ENCODE measurements at places on chromosomes 16 and 17.

- DNase-seq, result no peak
These were observed 10.0 kb downstream of the BTBD17 start for GRCh38 chr17:74351552-74352210.

- no peak for DNase-seq
These were observed 16.5 kb upstream of the ABCC1 start for GRCh38 chr16:15932939-15933338.

- DNase-seq, result no peak
These were observed 7.4 kb downstream of the SLC26A11 start for GRCh38 chr17:80227666-80228065.

- no peak for DNase-seq
These were observed 11.9 kb downstream of the CEP131 start for GRCh38 chr17:81210868-81211267.

GRCh38 chr17:17883801-17884200 lies 47.0 kb upstream of the SREBF1 start:
- DNase-seq, result no peak

DNA sequence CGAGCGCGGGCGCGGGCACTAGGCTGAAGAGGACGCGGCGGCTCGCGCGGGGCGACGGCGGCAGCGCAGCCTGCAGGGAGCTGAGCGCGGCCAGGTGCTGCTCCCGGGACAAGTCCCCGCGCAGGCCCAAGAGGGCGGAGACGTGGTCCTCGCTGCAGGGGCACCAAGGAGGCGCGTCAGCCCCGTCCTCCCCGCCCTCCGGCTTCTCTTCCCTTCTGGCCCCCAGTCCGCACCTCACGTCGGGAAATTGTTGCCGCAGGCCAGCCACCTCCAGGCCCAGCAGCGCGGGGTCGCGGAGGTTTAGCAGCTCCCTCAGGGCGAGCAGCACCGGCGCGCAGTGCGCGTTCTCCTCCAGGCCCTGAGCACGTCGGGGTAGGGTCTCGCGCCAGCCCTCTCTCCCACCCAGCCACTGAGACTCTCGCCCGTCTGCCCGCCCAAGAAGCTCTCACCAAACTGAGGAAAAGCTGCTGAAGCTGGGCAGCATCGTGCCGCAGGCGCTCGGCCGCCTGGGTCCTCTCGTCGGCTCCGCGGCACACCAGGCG lies 761 bp upstream of the MATCAP1 start:
- no peak for DNase-seq

GRCh38 chr17:19897090-19897837 lies 29.5 kb upstream of the ULK2 start:
- no peak for DNase-seq

- DNase-seq, result peak; percentile 92
These were observed 190.6 kb downstream of the SEC14L1 start for GRCh38 chr17:77331301-77331864.

DNA sequence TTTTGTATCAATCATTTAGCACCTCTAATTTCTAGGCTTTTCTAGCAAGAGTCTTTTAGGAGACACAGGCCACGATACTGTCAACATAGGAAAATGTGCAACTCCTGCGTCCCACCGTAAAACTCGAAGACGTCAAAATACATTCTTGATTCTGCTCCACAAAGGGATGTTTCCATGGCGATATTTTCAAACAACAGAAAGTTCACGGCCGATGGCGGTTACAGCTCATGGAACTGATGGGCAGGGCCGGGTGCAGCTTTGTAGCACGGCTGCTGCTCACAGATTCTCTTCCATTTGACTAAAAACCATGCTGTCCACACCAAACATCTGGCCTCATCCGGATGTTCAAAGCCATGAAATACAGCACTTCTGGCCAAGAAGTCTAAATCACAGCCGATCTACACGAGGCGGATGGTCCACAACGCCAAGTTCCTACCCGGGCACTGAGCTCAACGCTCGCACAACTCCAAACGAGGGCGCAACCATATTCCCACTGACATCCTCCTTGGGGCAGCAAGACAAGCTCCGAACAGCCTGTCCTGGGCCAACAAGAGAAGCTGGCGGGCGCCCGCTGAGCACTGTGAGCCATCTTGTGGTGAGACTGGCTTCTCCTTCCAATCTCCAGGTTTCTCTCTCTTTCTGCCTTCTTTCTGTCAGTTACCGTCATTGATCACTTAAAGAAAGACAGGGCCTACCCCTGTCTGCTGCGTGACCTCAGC lies 79.8 kb downstream of the ZNF778 start:
- no peak for DNase-seq

DNA sequence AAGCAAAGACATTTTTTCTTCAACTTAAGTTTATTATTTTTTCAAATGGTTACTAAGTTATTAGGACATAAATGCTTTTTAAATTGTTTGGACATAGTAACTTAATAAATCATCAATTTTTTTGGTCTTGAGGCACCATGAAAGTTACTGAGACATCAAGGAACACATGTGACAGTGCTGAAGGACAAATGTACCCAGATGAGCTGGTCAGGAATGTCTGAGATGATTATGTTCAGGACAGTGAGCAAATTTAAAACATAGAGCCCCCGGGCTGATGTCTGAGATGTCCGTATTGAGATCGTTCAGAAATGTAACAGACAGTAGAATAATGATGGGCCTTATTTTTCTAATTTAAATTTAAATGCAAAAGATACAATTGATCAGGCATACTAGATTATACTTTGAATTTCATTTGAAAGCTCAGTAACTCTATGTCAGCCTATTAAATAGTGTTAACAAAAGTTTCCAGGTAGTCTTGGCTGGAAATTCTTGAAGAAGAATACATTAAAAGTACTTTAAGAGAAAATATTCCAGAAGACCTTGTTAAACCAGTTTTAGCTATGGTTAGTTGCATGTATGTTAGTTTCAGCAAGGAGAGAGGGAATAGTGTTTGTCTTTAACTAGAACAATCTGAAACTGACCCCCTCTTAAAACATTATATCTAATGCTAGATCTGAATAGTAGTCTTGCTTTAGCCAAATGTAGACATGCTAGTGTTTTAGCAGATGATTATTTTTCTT lies 36.4 kb downstream of the SEC14L1 start:
- DNase-seq, result no peak

- DNase-seq, result no peak
These were observed 310.1 kb downstream of the CA10 start for GRCh38 chr17:51848451-51848850.

DNA sequence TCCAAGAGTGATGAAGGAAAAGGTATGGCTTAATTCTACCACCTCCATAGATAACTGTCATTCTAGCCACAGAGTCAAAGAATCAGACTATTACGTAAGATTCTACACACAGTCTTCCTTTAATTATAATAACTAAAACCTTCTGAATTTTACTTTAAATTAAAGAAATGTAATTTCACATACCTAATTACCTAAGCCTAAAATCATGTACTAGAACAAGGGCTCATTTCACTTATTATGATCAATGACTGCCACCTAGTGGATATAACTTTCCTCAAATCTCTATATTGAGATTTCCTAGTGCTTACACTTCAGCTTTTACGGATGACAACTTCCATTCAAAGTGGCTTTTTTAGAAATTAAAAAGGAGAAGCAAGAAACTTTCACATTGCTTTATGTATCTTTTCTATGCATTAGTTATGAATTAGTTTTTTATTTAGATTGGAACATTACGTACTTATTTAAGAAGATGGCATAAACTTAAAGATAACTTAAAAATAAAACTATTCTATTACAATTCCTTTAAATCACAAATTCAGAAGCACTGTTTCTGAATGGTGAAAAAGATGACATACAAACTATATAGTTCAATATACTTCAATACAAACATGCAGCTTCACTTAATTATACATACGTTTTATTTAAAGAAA lies 18.2 kb upstream of the ABCA10 start:
- DNase-seq, result no peak

DNA sequence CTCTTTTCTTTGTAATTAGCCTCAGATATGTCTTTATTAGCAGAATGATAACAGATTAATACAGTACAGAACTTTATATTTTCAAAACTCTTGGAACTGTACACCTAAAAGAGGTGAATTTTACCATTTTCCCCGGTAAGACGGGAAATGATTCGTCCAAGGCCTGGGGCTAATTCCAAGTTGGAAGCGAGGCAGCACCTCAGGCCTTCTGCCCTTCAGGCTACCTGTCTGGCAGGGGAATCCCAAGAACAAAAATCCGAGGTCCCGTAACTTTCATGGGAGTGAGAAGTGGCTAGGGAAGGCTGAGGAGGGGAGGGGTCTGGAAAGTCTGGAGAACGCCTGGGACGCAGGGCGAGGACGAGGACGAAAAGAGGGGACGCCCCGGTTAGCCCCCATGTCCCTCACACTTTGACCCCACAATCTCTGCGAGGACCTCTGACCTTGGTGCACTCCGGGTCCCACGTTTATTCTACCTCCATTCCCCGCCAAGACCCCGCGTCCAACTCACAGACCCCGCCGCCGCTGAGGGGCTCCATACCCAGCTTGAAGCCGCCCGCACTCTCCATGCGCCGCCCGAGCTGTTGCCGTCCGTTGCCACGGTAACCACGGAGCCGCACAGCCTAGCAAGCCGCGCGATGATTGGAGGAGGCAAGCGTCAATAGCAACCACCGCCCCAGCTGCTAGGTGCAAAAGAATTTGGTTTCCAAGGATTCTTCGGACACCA lies at the start of gene HYDIN:
Gene HYDIN (minus strand): TSS at position 601 of the 724 bp plus-strand sequence. CDS start 43,827 bp downstream, outside the sequence.
- DNase-seq, result no peak

- no peak for DNase-seq
These were observed 16.6 kb downstream of the RTN4RL1 start for GRCh38 chr17:2008332-2009126.

DNA sequence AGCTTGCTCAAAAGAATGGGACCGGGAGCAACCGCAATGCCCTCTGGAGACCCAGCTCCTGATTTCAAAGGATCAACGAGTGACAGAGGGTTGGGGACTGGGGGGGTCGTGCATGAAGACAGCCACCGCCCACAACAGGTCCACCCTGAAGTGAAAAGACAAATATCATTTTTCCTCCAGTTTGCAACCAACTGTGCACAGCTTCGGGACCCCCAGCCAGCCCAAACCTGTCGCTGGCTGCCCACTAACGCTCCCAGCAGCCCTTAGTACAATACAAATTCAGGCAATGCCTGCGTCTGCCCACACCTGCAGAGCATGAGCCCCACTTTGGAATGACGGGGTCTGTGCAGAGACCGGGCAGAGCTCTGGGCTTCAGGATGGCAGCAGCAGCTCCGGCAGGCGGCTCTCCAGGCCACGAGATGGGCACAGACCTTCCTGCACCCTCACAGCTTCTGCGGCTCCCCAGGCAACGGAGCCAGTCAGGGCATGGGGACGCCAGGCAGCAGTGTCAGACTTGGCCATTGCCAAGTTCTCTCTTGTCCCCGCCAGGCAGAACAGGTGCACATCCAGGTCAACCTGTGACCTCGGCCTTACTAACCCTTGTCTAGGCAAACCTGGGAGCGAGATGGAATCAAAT lies 60.1 kb downstream of the TBC1D16 start:
- no peak for DNase-seq

GRCh38 chr17:31439716-31440115 lies 48.2 kb downstream of the RAB11FIP4 start:
- no peak for DNase-seq

GRCh38 chr17:33447090-33447489 lies 154.0 kb upstream of the ASIC2 start:
- DNase-seq, result no peak

DNA sequence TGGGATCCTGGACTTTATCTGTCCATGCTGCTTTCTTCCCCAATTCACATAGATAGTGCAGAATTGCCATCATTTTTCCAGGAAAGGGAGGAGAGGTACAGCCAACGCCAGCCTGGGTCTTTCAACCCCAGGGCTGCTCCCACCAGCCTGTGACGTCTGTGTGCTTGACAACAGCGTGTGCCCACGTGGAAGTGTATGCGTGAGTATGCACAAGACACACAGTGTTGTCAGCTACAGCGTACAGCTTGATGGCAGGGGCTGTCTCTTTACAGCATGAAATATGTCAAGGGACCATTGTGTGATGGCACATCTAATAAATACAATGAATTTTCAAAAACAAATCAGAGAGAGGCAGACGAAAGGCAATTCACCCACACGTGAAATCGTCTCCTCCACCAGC lies 62.3 kb downstream of the GSG1L start:
- DNase-seq, result no peak

DNA sequence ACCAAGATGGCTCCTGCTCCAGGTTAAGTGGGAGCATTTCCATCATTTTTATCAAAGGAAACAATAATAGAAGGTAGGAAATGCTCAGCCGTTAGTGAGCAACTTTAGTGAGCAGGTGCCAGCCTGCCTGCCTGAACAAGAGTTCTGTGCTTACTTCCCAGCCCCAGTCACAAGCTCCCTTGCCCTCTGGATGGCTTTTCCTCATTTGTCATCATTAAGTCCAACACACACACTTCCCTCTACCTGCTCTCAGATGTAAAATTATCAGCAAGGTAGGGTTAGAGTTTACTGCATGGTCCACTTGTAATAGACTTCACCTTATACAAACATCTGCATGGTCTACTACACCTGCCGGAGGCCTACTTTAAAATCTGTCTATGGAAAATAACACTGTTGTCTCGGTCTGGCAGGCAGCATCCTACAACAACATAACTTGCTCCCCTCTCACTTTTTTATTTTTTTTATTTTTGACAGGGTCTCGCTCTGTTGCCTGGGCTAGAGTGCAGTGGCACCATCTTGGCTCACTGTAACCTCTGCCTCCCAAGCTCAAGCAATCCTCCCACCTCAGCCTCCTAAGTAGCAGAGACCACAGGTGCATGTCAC lies 12.7 kb downstream of the TEX2 start:
- DNase-seq, result no peak

GRCh38 chr17:72372185-72372584 lies 251.4 kb downstream of the SOX9 start:
- no peak for DNase-seq

- no peak for DNase-seq
These were observed 37.2 kb downstream of the GNAO1 start for GRCh38 chr16:56228476-56228875.

- no peak for DNase-seq
These were observed 942.6 kb downstream of the KCNJ2 start for GRCh38 chr17:71111934-71112333.

- no peak for DNase-seq
These were observed 916.1 kb downstream of the KCNJ2 start for GRCh38 chr17:71085238-71086033.

GRCh38 chr17:5536866-5537650 lies 47.3 kb downstream of the NLRP1 start:
- no peak for DNase-seq

GRCh38 chr17:69093995-69094394 lies 33.3 kb upstream of the ABCA9 start:
- DNase-seq, result no peak

DNA sequence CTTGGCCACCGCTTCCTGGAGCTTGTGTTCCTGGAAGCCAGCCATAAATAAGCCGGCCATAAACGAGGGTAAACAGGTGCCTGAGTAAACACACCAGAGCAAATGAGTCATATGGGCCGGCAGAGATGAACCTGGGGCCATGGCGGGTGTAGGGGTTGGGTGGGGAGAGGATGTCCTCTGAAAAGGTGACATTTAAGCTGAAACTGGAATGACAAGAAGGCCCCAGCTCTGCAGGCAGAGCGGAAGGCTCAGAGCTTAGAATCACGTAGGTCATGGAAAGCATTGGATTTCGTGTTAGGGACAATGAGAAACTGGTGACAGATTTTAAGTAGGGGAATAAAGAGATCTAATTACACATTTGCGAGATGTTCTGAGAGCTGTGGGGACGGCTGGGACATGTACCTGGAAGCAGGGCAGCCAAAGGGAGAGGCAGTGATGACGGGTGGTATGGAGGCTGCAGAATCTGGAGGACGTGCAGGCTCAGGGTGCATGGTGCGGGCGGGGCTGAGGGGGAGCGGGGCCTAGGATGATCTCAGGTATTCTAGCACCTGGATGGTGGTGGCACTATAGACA lies 8.1 kb upstream of the DNASE1 start:
- DNase-seq, result no peak

- DNase-seq, result no peak
These were observed 11.3 kb upstream of the LPCAT2 start for GRCh38 chr16:55497558-55497957.
